Non-pigmented ciliary epithelial cell (primary cell): ENCODE measurements at places on chromosomes 12 and 14.
A peak's percentile ranks its signal among the peaks of the same experiment; 100 is the strongest.

GRCh38 chr12:117599849-117600248 lies 238.4 kb upstream of the NOS1 start:
- DNase-seq, result no peak

DNA sequence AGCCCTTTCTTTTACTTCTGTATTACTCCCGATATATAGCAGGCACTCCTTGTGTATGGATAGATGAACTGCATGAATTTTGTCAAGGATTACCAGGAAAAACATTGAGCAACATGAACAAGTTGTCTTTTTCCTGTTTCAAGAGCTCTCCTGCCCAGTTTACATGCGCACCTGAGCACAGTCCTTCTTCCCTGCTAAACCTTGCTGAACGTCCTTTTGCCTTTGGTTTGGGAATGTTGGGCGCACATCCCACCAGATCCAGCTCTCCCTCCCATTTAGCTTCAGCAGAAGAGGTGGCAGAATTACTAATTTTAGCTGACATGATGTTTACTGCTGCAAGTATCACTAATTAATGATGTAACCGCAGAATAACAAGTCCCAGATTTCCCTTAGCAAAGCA lies 121.4 kb upstream of the TMCC3 start:
- DNase-seq, result no peak

DNA sequence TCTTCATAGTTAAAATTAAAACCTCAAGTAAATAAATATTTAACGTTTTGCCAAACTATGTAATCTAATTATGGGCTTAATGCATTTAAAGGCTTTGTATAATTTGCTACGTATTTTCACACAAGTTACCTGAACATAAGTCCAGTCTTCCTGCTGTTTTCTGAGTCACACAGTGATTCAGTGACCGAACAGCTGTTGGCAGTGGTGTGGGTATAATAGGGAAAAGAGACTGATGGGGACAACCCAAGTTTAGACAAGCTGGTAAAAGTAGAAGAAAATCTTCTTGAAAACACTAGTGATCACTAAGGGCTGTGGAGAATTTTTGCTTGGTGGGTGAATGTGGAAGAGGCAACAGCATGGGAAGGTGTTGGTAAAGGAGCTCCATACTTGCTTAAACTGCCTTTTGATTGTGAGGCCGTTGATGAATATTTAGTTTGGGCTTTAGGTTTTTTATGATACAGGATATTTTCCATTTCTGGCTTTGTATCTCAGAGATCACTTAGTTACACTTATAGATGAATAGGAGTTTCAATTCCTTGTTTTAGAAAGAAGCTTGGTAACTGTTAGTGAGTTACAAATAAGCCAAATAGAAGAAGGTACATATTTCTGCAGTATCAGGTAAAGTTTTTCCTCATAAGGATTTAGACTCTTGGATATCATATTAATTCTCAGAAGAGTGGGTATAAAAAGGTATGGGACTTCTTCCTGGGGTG lies 23.9 kb downstream of the LRRK2 start:
- DNase-seq, result no peak

DNA sequence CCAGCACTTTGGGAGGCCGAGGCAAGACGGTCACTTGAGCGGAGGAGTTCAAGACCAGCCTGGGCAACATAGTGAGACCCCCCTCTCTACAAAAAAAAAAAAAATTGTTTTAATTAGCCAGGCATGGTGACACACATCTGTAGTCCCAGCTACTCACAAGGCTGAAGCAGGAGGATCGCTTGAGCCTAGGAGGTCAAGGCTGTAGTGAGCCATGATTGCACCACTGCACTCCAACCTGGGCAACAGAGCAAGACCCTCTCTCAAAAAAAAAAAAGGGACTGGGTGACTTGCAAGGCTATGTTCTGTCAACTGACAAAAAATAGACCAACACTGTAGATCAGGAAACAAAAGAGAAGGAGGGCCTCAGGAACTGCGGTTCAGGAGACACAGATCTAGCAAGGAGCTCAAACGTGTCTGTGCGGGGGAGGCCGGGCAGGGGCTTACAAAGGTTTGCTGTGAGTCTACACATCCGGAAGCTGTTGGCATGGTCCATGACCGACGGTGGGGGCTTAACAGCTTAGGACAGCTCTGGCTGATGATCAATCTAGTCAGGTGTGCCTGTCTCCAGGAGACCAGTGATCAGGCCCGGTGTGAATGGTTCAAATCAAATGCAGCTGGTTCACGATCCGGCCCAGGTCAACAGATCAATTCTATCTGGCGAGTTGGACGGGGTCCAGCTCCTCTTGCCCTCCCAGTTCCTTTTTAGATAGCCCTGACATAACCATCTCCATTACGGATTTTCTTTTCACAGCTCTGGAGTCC lies 31.7 kb upstream of the INF2 start:
- no peak for DNase-seq

- DNase-seq, result no peak
Measured at GRCh38 chr12:78331753-78332152, 501.1 kb downstream of the NAV3 start.

- no peak for DNase-seq
Measured at GRCh38 chr14:89314274-89314673, 102.8 kb downstream of the FOXN3 start.

DNA sequence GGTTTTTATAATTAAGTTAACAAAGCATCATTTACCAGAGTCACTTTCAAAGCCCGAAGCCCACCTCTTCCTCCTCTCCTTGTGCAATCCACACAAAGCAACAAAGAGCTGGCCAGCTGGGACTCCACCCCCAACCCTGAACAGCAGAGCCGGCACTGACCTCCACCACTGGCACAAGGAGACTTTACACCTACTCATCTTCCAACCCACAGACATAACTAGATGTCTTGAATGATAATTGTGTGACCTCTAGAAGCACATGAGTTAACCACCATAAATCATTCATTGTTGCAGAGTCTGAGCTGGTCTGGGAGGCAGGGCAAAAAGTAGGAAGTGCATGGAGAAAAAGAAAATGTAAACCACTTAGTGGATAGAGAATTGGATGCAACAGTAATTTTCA lies 72.2 kb downstream of the ST8SIA1 start:
- DNase-seq, result no peak

- no peak for DNase-seq
Measured at GRCh38 chr12:64998371-64999147, 122.5 kb downstream of the WIF1 start.

DNA sequence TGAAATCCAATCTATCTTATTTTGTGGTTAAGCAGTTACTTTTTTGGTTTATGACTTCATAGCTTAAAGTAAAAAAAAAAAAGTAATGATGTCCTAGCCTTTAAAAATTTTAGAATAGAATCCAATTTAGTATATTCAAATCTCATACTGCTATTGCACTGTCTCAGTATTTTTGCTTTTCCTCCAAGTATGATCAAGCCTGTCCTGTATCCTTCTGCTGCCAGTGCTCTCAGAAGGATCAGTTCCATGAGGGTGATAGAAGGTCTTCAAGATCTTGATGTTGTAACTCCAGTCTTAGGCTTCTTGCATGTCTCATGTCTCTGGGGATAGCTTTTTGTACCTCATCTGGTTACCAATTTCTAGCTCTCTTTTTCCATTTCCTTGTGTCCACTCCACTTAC lies 324.2 kb upstream of the FAR2 start:
- no peak for DNase-seq

DNA sequence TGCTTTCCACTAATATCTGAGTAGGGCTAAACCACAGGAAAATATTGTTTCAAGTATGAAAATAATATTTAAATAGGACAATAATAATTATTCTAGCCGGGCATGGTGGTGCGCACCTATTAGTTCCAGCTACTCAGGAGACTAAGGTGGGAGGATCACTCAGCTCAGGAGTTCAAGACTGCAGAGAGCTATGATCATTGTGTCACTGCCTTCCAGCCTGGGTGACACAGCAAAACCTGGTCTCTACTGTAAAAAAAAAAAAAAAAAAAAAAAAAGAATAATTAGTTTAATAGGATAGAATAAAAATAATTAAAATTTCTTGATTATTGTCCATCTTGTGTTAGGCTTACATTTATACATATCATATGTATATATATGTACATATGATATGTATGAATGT lies 38.5 kb upstream of the BAZ1A start:
- DNase-seq, result no peak

- DNase-seq, result no peak
Measured at GRCh38 chr12:105468464-105468863, 138.0 kb downstream of the C12orf75 start.

- no peak for DNase-seq
Measured at GRCh38 chr12:2205996-2206395, 153.2 kb downstream of the CACNA1C start.

DNA sequence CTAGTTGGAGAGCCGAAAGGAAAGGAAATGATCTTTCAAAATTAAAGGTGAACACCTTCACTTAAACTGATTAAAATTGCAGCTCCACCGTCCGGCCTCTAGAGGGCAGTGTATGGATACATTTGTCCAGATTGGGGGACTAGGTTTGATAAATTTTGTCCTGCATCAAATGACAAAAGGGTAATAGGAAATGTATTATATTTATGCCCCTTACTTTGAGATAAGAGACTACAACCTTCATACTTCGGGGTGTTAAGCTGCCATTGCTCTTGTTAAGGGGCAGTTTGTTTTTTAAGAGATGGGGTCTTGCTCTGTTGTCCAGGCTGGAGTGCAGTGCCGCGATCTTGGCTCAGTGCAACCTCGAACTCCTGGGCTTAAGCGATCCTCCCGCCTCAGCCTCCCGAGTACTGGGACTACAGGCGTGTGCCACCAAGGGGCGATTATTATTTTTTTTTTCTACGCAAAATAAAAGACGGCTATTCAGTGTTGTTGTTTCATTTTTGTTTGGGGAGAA lies 818 bp upstream of the SUOX start:
- DNase-seq, result peak; percentile 24

- no peak for DNase-seq
Measured at GRCh38 chr12:29781705-29782266, 2.0 kb downstream of the TMTC1 start.

- no peak for DNase-seq
Measured at GRCh38 chr12:113991224-113992044, 25.3 kb upstream of the RBM19 start.

DNA sequence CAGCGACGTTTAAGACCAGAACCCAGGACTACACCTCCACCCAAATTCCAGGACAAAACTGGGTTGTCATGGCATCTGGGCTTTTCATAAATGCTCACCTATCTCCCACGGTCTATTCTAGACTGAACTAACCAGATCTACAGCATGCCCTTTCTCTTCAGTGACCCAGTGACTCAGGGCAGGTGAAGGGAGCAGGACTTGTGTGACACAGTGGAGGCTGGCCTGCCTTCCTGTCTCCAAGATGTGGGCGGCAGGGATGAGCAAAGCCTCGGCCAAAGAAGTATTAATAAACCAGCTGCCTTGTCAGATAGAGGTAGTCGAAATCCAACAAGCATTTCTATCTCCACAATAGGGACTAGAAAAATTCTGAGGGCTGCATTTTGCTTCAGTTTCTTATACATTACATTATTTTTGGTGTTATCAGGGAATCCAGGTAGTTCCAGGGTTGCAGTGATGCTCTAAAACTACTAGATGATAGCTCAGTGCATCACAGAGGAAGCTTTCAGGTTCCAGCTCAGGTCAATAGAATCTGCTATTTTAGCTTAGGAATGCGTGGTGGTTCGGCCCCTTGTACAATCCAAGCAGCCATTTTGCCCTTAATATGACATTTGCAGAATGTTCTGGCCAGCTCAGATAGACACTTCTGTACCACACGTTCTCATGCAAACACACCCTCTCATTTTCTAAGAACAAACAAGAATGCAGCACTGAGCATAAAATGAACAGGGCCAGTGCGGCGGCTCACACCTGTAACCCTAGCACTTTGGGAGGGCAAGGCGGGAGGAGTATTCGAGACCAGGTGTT lies 4.2 kb upstream of the GLRX5 start:
- no peak for DNase-seq

GRCh38 chr12:110249105-110249504 lies 31.9 kb upstream of the ATP2A2 start:
- DNase-seq, result no peak

DNA sequence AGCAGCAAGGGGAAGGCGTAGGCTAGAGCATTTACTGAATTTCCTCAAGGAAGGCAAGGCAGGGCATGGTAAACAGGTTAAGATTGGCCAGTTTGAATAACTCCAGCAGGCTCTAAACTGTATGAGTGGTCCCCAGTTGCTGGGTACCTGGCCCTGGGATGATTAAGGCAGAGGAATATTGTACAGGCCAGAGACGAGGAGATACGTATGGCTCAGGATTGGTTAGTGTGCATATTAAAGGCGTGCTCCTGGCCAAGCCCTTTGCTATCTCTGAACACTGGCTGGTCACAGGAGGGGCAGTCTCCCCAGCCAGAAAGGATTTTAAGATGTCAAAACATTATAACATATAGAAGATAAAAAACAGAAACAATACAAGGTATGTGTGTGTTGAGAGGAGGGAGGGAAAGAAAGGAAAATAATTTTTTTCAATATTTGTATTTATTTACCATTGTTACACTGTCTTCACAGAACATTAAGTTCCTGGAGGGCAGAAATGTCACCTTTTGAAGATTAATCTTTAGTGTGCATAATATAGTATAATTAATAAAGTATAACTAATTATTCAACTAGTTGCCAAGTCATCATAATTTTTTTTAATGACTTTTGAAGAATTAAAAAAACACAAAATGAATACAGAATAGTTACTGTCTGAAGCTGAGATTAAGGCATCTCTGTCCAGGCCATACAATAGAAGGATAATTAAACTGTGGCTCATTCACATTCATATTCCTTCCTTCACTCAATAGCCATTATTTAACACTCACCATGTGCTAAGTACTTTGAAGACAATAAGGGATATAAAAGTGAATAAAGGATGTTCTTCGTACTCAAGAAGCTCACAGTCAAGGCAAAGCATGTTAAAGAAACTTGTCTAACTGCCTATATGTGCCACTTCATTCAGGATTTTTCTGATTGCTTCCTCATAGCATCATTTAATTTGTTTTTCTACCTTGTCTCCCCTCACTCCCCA lies 41.9 kb downstream of the DCP1B start:
- no peak for DNase-seq

- DNase-seq, result no peak
Measured at GRCh38 chr12:51921017-51921725, 13.9 kb downstream of the ACVRL1 start.
